ENCODE measurements at places on chromosomes 11 and 22. TPM values are rescaled to one million over a fixed set of nuclear protein-coding genes. Genes with fewer than 3 reads are reported as not detected.

GRCh38 chr11:130715085-130715876 lies 201.0 kb downstream of the SNX19 start:
- no peaks in the 10 kb centered on the region for H3K4me1 ChIP-seq
- H3K4me3 ChIP-seq: no peak overlapping the region
- peaks cover 12% of the 10 kb centered on the region for H3K27me3 ChIP-seq
- no peak overlapping the region for H3K27ac ChIP-seq
- no peak for DNase-seq

DNA sequence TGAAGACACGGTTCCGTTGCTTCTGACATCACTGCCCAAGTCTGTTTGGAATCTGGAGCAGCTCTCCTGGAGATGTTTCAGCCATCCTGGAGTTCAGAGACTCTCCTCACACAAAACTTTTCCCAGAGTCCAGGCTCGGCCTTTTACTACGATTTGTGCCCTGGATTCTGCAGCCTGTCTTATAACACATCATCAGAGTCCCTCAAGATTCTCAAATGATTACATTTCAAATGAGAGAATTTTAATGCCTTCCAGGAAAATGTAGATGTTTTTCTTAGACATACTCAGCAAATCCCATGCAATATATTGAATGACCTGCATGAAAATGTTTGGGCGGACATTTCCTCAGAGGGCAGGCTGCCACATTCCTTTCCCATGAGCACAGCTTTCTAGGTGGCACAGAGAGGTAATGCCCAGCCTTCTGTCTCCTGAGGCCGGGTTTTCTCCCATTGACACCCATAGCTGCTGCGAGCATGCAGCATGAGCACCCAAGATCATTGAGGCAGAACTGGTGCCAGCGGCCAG lies 129.1 kb downstream of the SNX19 start:
- H3K4me3 ChIP-seq: no peak overlapping the region
- peaks cover 3% of the 10 kb centered on the region for H3K27me3 ChIP-seq
- H3K36me3 ChIP-seq: no peaks in the 10 kb centered on the region
- no peak for DNase-seq
- H3K4me1 ChIP-seq: no peaks in the 10 kb centered on the region
- no peak overlapping the region for H3K27ac ChIP-seq

GRCh38 chr11:35214226-35214770 lies 75.3 kb downstream of the CD44 start:
- H3K4me1 ChIP-seq: no peaks in the 10 kb centered on the region
- H3K27me3 ChIP-seq: no peaks in the 10 kb centered on the region
- H3K36me3 ChIP-seq: no peaks in the 10 kb centered on the region
- no peak overlapping the region for H3K27ac ChIP-seq
- H3K4me3 ChIP-seq: no peak overlapping the region
- no peak for DNase-seq

CRYBB2 gene
- total RNA-seq: not detected

GRM5 gene
- not detected for total RNA-seq

DNA sequence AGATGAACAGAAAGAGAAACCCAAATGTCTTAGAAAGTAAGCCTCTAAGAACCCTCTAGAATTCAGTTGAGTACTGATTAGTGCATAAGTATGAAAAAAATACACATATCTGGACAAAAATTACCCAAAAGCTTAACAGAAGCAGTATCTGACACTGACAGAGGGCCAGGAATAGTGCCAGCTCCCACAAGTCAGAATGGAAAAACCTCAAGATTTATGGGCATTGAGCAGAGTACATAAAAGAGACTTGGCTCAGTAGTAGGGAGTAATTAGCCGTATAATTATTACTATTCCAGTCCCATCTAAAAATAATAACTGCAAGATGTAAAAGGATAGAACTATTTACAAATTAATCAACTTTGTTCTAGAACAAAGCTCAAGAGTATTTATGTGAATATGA lies 834.5 kb downstream of the FAM181B start:
- no peaks in the 10 kb centered on the region for H3K27me3 ChIP-seq
- H3K27ac ChIP-seq: no peak overlapping the region
- no peaks in the 10 kb centered on the region for H3K4me1 ChIP-seq

CADM1 gene
- total RNA-seq: 0.42 TPM

- no peaks in the 10 kb centered on the region for H3K36me3 ChIP-seq
- peaks cover 24% of the 10 kb centered on the region for H3K27me3 ChIP-seq
- no peak for DNase-seq
- H3K27ac ChIP-seq: no peak overlapping the region
These were observed 24.7 kb downstream of the PLEKHA7 start for GRCh38 chr11:16989554-16989953.

PANX2 gene
- total RNA-seq: 3.9 TPM

DNA sequence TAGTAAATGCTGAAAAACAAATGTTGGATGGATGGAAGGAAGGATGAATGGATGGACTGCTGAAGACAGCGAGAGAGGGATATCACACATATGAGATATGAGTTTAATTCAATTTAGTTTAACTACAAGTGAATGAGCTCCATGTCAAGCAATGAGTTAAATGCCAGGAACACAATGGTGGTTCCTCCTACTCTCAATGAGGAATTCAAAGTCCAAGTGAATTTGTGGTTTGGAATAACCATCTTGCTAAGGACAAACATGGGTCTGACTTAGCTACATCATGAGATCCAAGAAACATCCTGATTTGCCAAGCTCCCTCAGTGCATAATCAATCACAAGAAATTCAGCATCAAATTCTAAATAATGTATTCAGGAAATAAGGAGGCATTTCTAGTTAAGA lies 26.1 kb upstream of the PPP2R1B start:
- H3K36me3 ChIP-seq: peaks cover 4% of the 10 kb centered on the region
- DNase-seq: no peak
- peaks cover 7% of the 10 kb centered on the region for H3K4me1 ChIP-seq
- no peak overlapping the region for H3K4me3 ChIP-seq

OR8K5 gene
- total RNA-seq: not detected

GRCh38 chr11:97140885-97141494 lies 751.2 kb downstream of the JRKL start:
- no peaks in the 10 kb centered on the region for H3K27me3 ChIP-seq
- no peak overlapping the region for H3K27ac ChIP-seq
- H3K4me3 ChIP-seq: no peak overlapping the region
- H3K4me1 ChIP-seq: no peaks in the 10 kb centered on the region

GRCh38 chr22:36238373-36239149 lies 766 bp downstream of the APOL2 start:
- peaks cover 4% of the 10 kb centered on the region for H3K4me1 ChIP-seq
- DNase-seq: peak; percentile 48
- H3K36me3 ChIP-seq: peaks cover 3% of the 10 kb centered on the region

GRCh38 chr22:42343121-42343454 lies 72.6 kb upstream of the TCF20 start:
- H3K36me3 ChIP-seq: no peaks in the 10 kb centered on the region
- peaks cover 32% of the 10 kb centered on the region for H3K4me1 ChIP-seq
- no peak overlapping the region for H3K4me3 ChIP-seq
- DNase-seq: no peak
